Foreskin keratinocyte (primary cell): ENCODE measurements at places on chromosomes 7 and 10. TPM values are rescaled to one million over a fixed set of nuclear protein-coding genes. Genes with fewer than 3 reads are reported as not detected.

The TAS2R40 gene
- polyA plus RNA-seq = not detected in 2 replicates

The CTAGE15 gene
- 0.11 and 0.51 TPM in 2 replicates for polyA plus RNA-seq

The GTF2I gene
- 16.5 and 17.0 TPM in 2 replicates for polyA plus RNA-seq

The ABCA13 gene
- polyA plus RNA-seq = 0.22 and 0.23 TPM in 2 replicates

The SLC16A9 gene
- polyA plus RNA-seq = 2.5 and 9.8 TPM in 2 replicates

The SPDYE8 gene
- not detected in 2 replicates for polyA plus RNA-seq

The GGCT gene
- 71.8 and 85.7 TPM in 2 replicates for polyA plus RNA-seq

The OPALIN gene
- not detected in 2 replicates for polyA plus RNA-seq
